Fibroblast of skin of left quadriceps (primary cell): ENCODE measurements at places on chromosomes 3 and 15.

- DNase-seq = no peak
Observed at GRCh38 chr3:115913069-115913686, 289.9 kb downstream of the GAP43 start.

GRCh38 chr15:29666241-29666640 is 156.0 kb downstream of the TJP1 start:
- DNase-seq = no peak

- DNase-seq = no peak
Observed at GRCh38 chr15:82805994-82806406, at the start of gene FSD2. Gene FSD2, minus strand, starts transcription at chr15:82806069. Its CDS starts 18,679 bp downstream, at chr15:82787390.

- no peak for DNase-seq
Observed at GRCh38 chr3:185582871-185583270, 3.2 kb upstream of the SENP2 start.

GRCh38 chr15:78247911-78248310 is 13.5 kb upstream of the ACSBG1 start:
- DNase-seq = no peak

- no peak for DNase-seq
Observed at GRCh38 chr3:196227629-196228493, 11.5 kb downstream of the SLC51A start.

- DNase-seq = no peak
Observed at GRCh38 chr3:49271047-49271446, 6.0 kb downstream of the C3orf62 start.

DNA sequence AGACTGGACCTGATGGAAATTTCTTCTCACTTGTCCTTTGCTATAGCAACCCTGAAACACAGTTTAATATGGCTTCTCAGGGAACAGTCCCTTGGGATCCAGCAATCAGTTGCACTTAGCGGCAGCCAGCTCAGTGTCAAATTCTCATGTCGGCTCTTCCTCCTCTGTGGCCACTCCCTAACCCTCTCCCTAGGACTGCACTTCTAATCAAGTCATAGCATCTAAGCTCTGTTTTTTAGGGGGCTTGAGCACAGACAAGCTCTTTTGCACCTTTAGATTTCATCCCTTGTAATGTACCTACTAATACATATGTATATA is 250.5 kb upstream of the TLE3 start:
- DNase-seq = no peak

- no peak for DNase-seq
Observed at GRCh38 chr15:40339621-40339945, 1.2 kb downstream of the CCDC9B start.

- no peak for DNase-seq
Observed at GRCh38 chr3:78023257-78023656, 983.4 kb downstream of the ROBO2 start.

- no peak for DNase-seq
Observed at GRCh38 chr15:32871883-32872282, 154.1 kb downstream of the GREM1 start.

- no peak for DNase-seq
Observed at GRCh38 chr3:139745831-139746230, 68.1 kb upstream of the NMNAT3 start.

- DNase-seq = peak; percentile 92
Observed at GRCh38 chr3:150319900-150320299, 88.2 kb upstream of the TSC22D2 start.

DNA sequence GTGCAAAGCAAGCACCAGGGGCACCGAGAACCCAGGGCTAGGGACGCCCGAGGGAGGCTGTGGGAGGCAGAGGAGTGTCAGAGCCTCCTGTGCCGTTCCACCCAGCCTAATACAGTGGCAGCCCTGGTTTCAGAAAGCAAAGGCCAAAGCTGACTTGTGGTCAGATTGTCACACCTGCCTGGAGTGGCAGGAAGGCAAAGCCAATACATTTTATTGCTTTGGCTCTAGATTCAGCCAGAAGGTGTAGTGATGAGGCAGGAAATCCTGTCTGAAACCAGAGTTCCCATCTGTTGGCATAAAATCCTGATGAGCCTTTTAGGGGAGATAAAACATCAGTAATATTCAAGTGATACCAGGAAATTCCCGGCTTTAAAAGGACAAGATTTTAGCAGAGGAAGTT is 168.3 kb downstream of the SLCO3A1 start:
- no peak for DNase-seq

GRCh38 chr15:93154666-93155065 is 65.7 kb upstream of the RGMA start:
- no peak for DNase-seq

- no peak for DNase-seq
Observed at GRCh38 chr15:29699791-29700190, 122.5 kb downstream of the TJP1 start.

GRCh38 chr3:45701172-45701867 is 12.1 kb downstream of the SACM1L start:
- no peak for DNase-seq

DNA sequence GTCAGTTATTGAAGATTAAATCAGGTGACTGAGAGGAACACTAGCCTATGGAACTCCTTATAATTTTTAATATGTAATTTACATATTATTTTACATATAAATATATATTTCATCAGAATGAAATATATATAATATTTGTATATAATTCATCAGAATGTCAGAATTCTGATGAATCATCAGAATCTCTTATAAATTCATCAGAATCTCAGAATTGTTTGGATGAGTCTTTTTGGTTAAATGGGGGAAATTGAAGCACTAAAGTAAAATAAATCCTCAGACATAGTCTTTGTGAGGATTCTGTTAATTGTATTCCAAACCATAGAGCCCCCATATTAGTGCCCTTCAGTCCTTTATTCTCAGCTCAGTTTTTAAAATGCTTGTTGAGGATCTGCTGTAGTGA is 15.4 kb downstream of the TCF12 start:
- no peak for DNase-seq

GRCh38 chr3:24196526-24196925 is 251.4 kb downstream of the NR1D2 start:
- DNase-seq = peak; percentile 76

DNA sequence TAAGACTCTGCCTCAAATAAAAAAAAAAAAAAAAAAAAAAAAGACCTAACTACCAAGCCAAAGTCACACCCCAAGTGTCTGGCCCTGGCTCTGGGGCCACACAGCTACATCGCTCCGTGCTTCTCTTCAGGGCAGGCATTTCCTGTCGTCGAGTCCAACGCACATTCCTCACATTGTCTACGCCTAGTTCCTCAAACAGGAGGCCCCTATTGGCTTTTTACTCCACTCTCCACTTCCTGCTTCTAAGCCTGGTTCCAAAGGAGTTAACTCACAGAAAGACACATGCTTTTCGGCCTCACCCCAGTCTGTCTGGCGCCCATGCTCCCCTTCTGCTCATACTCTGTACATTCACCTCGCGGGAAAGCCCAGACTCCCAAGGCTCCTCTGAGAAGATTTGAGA is 28.8 kb downstream of the KNG1 start:
- peak; percentile 66 for DNase-seq

DNA sequence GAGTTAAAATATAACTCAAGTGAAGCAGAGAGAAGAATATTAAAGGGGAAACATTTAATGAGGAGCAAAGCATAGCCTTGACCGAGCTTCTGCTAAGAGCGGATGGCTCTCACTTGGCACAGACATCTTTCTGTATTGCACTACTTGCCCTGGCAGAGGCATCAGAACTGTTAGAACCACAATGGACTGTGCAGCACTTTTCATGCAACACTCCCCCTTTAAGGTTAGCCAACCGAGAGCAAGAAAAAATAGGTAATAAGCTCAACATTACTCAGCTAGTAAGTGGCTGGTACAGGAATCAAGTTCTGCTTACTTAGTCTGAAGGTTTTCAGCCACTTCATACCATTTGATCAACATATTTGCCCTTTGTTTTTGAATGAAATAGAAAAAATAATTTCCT is 33.7 kb downstream of the CRTC3 start:
- DNase-seq = no peak

GRCh38 chr3:95464346-95464745 is 1350.0 kb upstream of the EPHA6 start:
- DNase-seq = no peak

DNA sequence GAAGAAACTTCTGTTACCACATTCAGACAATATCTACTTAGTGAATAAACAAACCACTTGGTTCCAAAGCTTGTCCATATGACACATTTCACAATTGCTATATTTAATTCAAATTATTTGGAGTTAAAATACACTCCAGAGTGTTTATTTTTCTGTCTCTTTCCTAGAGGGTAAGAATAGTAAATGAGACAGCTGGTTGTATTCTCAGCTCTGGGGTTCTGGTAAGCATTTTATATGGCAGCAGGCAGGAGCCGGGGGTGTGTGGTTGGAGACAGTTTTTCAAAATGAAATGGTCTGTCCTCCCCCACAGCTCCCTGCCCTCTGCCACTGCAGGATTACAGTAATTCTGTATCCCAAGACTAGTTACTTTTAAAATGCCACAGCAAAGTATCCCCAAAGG is 10.9 kb upstream of the SEC61A1 start:
- DNase-seq = no peak

- no peak for DNase-seq
Observed at GRCh38 chr15:23764306-23764705, 77.2 kb upstream of the NDN start.

- no peak for DNase-seq
Observed at GRCh38 chr3:14867936-14868570, 49.3 kb downstream of the FGD5 start.

GRCh38 chr3:11290743-11291680 is 18.8 kb downstream of the ATG7 start:
- no peak for DNase-seq

- no peak for DNase-seq
Observed at GRCh38 chr3:42302924-42303634, 37.1 kb upstream of the CCK start.

DNA sequence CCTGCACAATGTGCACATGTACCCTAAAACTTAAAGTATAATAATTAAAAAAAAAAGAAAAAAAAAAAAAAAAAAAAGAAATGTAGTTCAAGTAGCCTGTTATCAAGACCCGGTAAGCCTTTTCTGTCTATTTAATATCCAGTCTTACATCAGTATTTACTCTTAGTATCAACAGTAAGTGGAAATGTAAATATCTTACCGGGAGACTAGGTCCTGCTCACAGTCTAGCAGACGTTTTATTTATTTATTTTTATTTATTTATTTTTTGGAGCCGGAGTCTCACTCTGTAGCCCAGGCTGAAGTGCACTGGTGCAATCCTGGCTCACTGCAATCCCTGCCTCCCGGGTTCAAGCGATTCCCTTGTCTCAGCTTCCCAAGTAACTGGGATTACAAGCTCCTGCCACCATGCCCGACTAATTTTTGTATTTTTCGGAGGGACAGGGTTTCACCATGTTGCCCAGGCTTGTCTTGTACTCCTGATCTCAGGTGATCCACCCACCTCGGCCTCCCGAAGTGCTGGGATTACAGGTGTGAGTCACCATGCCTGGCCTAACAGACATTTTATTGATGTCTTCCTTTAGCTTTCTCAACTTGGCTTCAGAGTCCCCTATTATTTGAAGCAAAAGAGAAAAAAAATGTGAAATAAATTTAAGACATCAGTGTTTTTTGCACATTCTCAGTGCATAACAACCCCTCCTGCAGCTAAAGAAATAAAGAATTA is 19.9 kb downstream of the C2CD4B start:
- DNase-seq = no peak

GRCh38 chr3:69963643-69964042 is 35.9 kb upstream of the SAMMSON start:
- DNase-seq = no peak

DNA sequence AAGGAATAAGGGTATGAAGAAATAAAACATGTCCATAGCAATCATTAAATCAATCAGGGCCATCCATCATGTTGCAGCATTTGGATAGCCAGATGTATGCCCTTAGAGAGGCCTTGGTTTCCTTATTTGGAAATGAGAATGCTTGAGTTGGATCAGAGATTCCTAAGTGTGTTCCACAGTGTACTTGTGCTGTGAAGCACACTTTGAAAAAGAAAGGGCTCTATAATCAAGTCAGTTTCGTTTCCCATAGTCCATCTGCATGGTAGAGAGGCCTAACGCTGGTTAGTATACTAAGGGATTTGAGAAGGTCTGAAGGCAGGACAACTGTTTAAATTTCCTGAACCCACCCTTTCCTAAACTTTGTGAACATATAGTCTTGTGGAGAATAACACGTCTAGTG is 30.9 kb downstream of the RBMS3 start:
- no peak for DNase-seq

- no peak for DNase-seq
Observed at GRCh38 chr3:50573566-50574443, 4.5 kb downstream of the HEMK1 start.

DNA sequence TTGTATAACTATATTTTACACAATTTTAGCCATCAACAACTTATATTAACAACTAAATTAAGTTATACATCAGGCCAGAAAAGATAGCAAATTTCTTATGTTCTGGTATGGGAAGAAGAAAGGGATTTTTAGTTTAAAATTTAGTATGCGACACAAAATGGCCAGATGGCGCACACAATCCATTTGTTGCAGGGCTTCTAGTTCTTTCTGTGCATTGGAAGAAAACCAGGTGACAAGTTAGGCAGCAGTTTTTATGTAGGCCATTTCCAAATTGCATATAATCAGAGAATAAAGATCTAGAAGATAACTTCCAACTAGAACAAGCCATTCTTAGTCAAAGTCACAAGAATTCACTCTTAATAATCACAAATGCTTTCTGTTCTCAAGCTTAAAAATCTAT is 230.1 kb upstream of the ZNF717 start:
- no peak for DNase-seq

GRCh38 chr3:1092771-1093170 is at the start of gene CNTN6:
Gene CNTN6, plus strand, starts transcription at chr3:1093024. Its CDS starts 54,985 bp downstream, at chr3:1148009.
- peak; percentile 17 for DNase-seq

DNA sequence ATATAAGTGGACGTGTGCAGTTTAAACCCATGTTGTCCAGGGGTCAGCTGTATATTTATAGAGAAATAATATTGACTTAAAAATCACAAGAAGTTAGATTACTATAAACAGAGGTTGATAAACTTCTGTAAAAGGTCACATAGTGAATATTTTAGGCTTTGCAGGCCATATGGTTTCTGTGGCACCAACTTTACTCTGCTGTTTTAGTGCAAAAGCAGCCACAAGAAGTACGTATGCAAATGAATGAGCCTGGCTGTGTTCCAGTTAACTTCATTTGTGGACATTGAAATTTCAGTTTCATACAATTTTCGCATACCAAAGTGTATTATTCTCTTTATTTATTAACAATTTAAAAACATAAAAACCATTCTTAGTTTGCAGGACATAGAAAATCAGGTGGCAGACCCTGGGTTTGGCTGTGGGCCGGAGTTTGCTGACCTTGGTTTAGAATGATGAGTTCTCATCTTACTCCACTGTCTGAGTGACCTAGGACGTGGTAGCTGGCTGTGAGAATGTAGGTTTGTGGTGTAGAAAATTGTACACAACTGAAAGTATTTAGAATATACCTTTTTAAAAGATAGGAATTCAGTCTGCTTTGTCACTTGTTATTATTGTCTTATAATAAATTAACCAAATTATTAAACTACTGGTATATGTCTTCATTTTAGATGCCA is 16.3 kb downstream of the FAN1 start:
- no peak for DNase-seq

GRCh38 chr3:72811571-72811970 is 36.7 kb downstream of the SHQ1 start:
- DNase-seq = no peak
